Right ventricle myocardium superior (tissue), 1 donor: ENCODE measurements at places on chromosomes 3 and 15.

GRCh38 chr15:51830276-51830806 is 888 bp downstream of the TMOD3 start:
- no peak for DNase-seq

DNA sequence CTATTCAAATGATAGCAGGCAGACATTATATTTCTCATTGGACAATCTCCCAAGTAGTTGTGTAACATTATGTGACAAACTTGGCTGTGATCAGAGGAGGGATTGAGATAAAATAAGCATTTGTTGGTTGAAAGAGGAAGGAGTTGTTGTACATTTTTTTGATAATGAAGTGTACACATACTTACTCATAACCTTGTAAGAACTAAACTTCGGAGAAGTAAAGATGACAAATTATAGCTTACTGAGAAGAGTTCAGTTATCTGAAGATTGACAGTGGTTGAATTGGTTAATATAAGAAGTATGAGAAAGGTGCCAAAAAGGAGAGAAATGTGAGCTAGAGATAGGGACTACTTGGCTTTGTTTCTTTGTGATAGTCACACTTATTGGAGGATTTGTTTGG is 32.6 kb downstream of the STT3B start:
- no peak for DNase-seq

- no peak for DNase-seq
These were observed 186.6 kb upstream of the FEZF2 start for GRCh38 chr3:62559831-62560445.

- DNase-seq: no peak
These were observed 3.0 kb upstream of the KLHL6 start for GRCh38 chr3:183558495-183558894.

GRCh38 chr15:69414701-69415167 is 585 bp downstream of the KIF23 start:
- DNase-seq: peak; percentile 46

GRCh38 chr3:176927706-176928581 is 269.3 kb downstream of the TBL1XR1 start:
- DNase-seq: no peak

- no peak for DNase-seq
These were observed 31.5 kb downstream of the APH1B start for GRCh38 chr15:63308947-63309346.

DNA sequence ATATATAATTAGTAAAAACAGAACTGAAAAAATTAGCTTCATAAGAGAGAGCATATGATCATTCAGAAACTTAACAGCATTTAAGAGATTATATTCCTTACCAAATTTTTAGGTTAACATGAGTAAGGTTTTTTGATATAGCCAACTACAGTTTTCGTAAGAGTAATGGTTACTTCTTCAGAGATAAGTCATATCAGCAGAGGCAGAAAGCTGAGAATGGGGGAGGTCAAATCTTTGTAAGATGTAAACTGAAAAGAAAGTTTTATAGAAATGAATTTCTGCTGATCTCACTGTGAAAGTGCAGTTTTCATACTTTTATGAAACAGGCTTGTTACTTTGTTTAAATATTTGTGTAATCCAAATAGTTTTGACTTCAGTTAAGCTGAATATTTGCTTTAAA is 193.3 kb downstream of the ZBTB20 start:
- no peak for DNase-seq
